ENCODE measurements at places on chromosomes 6 and 20. TPM values are rescaled to one million over a fixed set of nuclear protein-coding genes. Genes with fewer than 3 reads are reported as not detected.

EPHA7 gene
- total RNA-seq: 65.6 TPM

TSHZ2 gene
- 2.4 TPM for total RNA-seq

PTPRT gene
- total RNA-seq: 26.9 TPM

DYNLT2 gene
- 2.0 TPM for total RNA-seq

SNAP25 gene
- total RNA-seq: 140 TPM

HLA-DQB2 gene
- total RNA-seq: not detected

ZNF334 gene
- 11.4 TPM for total RNA-seq

TREM1 gene
- not detected for total RNA-seq

HLA-DQA2 gene
- total RNA-seq: not detected

TMEM181 gene
- 64.0 TPM for total RNA-seq

PHF10 gene
- total RNA-seq: 22.4 TPM

SMIM8 gene
- 29.8 TPM for total RNA-seq

C6orf15 gene
- not detected for total RNA-seq

OR2B6 gene
- total RNA-seq: not detected

GSTA4 gene
- 119 TPM for total RNA-seq

SLC17A2 gene
- not detected for total RNA-seq

SLC22A16 gene
- not detected for total RNA-seq

BHLHE23 gene
- total RNA-seq: not detected

TRIM40 gene
- not detected for total RNA-seq

OSTM1 gene
- total RNA-seq: 50.1 TPM

CDH26 gene
- total RNA-seq: 0.41 TPM

PXMP4 gene
- total RNA-seq: 10.6 TPM

LY6G6F gene
- not detected for total RNA-seq

TULP1 gene
- total RNA-seq: not detected

C6orf163 gene
- total RNA-seq: 4.9 TPM

MYH7B gene
- not detected for total RNA-seq

FOXS1 gene
- total RNA-seq: 0.82 TPM

ARG1 gene
- total RNA-seq: 0.41 TPM

VSX1 gene
- not detected for total RNA-seq

C6orf141 gene
- 4.9 TPM for total RNA-seq

IL20RA gene
- total RNA-seq: 0.41 TPM
